Stimulated activated CD4-positive, alpha-beta T cell treated with anti-CD3 and anti-CD28 coated beads, Interleukin-2, amount 100 ng/mL, for 4 hours (primary cell): ENCODE measurements at places on chromosomes 1 and 21.

- no peak for DNase-seq
Observed at GRCh38 chr1:111195002-111195684, 5.3 kb downstream of the DENND2D start.

DNA sequence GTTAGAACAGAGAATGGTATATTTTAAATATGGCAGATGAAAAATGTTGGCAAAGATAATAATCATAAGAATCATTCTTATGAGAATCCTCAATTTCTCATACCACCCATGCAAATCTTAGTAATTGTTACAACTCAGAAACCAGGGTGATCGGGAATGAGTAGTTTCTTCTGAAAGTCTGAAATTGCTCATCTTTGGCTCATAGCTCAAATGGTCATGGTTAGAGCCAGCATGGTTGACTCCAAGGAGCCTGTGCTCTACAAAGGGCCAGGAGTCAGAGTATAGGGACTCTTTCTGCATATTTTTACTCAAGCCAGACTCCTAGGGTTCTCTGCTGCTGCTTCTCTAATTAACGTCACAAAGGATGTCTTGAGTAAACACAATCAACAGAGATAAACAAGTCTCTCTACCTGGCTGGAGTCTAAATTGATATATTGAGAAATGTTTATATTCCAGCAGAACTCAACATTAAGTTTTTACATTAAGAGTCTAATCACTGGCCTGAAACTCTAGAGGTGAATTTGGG lies 1.9 kb upstream of the ETV3 start:
- no peak for DNase-seq

DNA sequence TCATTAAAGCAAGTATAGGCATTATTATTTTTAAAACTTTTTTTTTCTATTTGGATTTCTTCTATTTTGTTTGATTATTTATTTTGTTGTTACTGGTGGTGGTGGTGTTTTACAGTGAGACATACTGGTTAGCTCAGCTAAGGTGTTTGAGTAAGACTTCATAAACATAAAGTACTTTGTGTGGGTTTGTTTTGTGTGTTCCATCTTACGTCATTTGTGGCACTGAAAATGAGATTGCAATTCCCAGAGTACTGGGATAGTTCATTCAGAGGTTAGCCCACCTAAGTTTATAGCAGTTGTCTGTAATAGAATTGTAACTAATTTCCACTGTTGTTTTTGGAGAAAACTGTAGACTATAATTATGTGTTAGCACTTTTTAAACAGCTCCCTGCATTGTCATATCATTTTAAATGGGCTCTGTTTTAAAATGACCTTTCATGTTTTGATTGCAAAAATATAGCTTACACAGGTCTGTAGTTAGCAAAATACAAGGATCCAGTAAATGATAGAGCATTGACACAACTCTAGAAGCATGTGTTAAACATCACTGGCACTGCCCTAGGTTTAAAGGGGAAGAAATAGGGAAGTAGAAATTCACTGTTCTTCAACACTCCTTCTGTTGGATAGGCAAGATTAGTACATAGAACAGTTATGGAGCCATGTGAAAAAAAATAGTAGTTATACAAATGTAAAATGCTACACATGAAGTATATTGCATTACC lies 171.7 kb downstream of the NFIA start:
- DNase-seq, result no peak

GRCh38 chr21:25515484-25516405 lies 91.5 kb downstream of the MRPL39 start:
- no peak for DNase-seq

- DNase-seq, result no peak
Observed at GRCh38 chr1:15011661-15012060, 141.9 kb upstream of the TMEM51 start.
